NCI-H1694 treated with DMSO at 0.1 percent for 48 hours (cell line): ENCODE measurements at places on chromosomes 2 and 18.

- DNase-seq, result no peak
These were observed 18.2 kb downstream of the NFATC1 start for GRCh38 chr18:79413901-79414300.

DNA sequence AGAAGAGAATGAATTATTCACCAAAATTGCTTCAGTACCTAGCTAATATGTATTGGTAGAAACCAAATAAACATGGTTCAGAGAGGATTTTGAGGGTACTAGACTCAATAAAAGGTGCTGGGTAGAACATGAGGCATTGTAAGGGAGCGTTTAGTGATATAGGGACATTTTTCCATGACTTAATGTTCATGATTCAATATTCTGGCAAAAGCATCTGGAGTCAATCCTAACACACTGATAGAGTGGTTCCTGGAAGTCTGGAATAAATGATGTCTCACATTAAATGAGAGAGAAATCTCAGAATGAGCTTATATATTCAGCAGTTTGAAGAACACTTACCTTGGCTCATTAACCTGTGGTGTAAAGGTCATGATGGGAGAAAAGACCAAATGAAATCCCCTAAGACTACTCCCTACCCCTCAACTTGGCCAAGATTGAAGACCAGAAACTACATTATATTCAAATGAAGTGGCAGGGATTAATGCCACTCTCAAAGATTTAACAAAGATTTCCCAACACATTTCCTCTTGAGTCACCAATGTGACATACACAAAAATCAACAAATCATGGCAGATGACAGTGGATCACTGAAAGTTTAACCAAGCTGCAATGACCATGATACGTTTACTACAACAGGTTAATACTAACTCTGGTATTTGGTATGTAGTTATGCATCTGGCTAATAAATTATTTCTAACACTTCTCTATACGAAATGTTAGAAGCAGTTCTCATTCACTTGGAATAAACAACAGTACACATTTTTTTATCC lies 309.5 kb downstream of the SATB2 start:
- DNase-seq, result no peak

GRCh38 chr18:26719896-26720295 lies 145.6 kb downstream of the AQP4 start:
- DNase-seq, result no peak

- DNase-seq, result no peak
These were observed 33.6 kb upstream of the B3GNT7 start for GRCh38 chr2:231361701-231362554.

- DNase-seq, result no peak
These were observed 317.6 kb upstream of the NCKAP5 start for GRCh38 chr2:133885847-133886246.

DNA sequence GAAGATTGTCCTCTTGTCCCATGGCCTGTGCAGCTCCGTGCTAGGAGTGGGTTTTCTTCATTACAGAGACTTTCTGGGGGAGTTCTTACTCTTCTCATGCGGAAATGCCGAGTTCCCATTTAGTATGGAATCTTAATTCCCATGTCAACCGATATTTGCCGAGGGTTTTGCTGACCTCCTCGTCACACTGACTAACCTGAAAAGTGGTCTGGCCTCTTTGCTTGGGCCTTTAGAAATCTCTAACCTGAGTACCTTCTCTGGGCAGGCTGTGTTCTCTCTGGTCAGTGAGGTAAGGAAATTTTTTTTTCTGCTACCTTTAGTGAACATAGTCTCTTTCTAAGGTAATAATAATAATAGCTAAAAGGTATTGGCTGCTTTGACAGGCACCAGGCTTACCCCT lies 10.9 kb upstream of the EML6 start:
- no peak for DNase-seq

DNA sequence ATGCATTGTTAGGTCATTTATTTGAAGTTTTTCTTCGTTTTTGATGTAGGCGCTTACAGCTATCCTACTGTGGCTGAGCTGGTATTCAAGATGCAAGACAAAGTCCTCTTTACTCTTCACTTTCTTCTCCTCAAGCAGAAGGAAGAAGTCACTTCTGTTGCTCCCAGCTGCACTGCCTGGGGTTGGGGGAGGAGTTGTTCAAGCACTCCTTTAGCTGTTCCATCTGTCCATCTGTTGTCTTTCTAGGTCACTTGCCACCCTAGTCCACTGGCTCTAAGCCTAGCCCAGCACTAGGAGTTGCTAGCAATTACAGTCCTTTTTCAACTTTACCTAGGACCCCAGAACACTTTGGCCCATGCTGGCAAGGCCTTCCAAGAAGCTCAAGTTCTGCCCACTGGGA lies 200.6 kb upstream of the RBMS1 start:
- no peak for DNase-seq
